ENCODE measurements at places on chromosomes 6 and 20.
A peak's percentile ranks its signal among the peaks of the same experiment; 100 is the strongest.

DNA sequence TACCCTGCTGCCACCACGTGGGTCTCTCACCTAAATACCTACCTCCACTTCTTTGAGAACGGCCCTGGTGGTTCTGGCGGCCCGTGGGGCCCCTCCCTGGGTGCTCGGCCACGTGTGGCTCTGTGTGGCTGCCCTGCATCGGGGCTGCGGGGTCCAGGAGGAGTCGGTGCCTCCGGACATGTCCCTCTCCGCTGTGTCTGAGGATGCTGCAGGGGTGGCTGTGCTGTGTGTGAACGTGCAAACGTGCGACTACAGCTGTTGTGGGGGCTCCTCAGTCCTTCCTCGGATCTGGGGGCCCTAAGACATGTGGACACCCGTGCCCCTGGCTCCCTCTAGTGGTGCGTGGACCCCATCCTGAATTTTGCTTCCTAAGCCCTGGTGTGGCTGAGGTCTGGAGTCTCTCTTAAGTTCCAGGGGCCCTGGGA is 691.8 kb downstream of the QKI start:
- no peak for DNase-seq

GRCh38 chr6:5672581-5673011 is 334.1 kb downstream of the NRN1 start:
- DNase-seq, result no peak

DNA sequence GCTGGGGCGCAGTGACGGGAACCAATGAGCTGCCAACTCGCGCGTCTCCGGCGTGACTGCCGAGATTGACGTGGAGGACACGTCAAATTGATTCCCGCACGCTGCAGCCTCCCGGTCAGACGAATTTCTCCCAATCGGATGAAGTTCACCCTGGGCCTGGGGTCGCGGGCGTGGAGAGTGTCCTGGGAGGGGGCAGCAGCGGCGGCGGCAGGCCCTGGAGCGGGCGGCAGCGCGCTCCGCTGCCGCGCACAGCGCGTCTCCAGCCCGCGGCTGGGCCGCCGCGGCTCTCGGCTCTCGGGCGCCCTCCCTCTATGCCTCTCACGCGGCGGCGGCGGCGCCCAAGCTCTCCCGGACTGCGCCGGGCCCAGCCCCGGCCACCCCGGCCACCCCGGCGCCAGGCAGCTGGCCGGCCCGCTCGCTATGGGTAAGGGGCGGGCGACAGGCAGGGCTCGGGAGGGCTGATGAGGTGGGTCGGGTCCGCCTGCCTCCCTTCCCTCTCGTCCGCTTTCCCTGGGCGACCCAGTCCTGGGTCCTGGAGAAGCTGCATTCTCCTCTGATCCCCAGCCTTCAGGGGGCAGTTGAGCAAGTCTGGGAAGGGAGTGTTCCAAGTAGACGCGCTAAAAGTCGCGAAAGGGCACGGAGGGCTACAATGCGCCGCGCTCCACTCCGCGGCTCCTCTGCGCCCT is at the start of gene PAX1:
Gene PAX1, plus strand, starts transcription at position 90 of the 686 bp plus-strand sequence. Its CDS starts 49 bp downstream, at position 139.
- DNase-seq, result no peak

DNA sequence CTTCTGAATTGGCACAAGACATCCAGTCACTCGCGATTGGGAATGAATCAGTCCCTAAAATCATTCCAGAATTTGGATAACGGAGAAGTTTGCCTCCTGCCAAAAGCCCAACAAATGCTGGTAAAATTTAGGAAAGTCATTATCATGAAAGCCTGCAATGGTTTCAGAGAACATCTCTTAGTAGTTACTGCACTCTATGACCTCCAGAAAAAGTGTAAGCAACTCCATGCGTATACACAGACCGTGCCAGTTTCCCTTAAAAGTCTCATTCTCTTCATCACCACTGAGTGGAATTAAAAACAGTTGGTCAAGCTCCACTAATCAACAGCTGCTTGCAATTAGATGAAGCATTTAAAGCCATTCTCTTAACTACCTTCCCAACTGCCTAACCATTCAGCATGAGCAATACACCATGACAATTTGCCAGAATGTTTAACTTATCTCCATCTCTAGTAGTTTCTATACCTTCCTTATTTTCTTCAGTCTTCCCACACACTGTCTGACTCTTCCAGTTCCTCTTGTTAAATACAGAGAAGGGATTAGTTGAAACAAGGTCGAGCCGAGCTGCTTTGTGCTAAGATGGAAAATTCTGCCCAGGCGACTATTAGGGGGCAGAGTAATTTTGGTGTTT is 183.6 kb upstream of the PRDM1 start:
- no peak for DNase-seq

DNA sequence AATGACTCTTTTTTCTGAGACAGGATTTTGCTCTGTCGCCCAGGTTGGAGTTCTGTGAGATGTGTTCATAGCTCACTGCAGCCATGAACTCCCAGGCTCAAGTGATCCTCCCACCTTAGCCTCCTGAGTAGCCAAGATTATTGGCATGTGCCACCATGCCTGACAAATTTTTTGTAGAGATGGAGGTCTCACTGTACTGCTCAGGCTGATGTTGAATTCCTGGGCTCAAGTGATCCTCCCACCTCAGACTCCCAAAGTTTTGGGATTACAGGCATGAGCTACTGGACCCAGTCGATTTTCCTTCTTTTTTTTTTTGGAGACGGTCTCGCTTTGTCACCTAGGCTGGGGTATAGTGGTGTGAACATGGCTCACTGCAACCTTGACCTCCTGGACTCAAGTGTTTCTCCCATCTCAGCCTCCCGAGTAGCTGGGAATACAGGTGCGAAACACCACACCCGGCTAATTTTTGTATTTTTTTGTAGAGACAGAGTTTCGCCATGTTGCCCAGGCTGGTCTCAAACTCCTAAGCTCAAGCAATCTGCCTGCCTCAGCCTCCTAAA is 24.3 kb downstream of the BCL2L1 start:
- DNase-seq, result no peak

- DNase-seq, result no peak
These were observed 113.6 kb downstream of the TRERF1 start for GRCh38 chr6:42337985-42338743.

DNA sequence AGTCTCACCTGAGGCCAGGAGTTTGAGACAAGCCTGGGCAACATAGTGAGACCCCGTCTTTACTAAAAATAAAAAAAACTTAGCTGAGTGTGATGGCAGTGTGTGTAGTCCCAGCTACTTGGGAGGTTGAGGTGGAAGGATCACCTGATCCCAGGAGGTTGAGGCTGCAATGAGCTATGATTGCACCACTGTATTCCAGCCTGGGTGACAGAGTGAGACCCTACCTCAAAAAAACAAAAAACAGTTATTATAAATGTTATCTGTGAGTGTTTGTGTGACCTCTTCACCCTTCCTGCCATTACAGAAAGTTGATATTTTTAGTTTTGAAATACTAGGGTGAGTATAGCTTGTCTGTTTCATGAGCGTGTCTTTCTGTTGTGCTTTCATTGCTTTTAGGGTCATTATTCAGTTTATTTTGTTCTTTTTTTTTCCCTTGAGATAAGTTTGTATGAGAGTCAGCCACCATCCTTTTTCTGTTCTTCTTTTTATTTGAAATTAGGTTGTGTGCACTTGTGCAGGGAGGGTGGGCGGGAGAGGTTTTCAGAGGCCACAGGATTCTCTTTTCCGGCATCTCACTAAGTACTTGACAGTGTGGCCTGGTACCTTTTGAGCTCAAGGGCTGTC is 26.2 kb downstream of the CDYL start:
- no peak for DNase-seq

- no peak for DNase-seq
These were observed 209.9 kb downstream of the LY86 start for GRCh38 chr6:6798448-6798860.

GRCh38 chr20:56380375-56380774 is 11.6 kb downstream of the AURKA start:
- no peak for DNase-seq

DNA sequence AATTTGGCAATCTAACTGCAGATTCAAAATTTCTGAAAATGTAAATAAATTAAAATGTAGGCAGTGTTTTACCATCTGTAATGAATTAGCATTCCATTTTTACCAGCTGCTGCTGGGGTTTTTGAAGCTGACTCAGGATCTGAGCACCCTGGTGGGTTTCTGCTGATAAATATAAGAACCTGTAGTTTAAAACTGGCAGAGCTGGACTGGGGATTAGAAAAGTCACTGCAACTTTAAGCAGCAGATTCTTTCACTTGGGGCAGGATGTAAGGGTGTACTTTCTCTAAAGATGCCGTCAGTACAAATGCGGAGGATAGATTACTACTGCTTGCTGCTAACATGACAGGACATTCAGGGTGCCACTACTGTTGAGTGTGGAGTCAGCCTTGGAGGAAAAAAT is 341.8 kb downstream of the CDKAL1 start:
- DNase-seq, result no peak

- DNase-seq, result no peak
These were observed 4.1 kb upstream of the SHLD1 start for GRCh38 chr20:5746064-5746463.

DNA sequence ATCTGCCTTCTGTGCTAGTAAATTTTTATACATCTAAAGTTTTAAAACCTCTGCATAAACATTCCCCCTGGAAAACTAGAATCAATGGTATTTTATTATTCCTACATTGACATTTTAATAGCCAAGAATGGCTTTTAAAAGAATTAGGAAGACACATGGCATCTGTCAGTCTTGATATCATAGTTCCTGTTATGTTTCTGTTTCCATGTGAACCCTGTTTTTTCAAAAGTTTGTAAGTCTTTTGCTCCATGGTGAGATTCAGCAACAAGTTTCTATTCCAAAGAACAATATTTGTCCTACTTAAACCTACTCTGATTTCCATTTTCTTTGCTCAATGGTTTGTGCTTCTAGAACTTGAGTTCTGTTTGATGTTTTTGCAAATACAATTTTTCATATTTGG is 95.2 kb downstream of the PLEKHG1 start:
- no peak for DNase-seq

GRCh38 chr6:87279196-87279595 is 43.2 kb upstream of the SMIM8 start:
- no peak for DNase-seq

GRCh38 chr20:17875106-17875980 is 93.3 kb downstream of the SNX5 start:
- DNase-seq, result no peak

DNA sequence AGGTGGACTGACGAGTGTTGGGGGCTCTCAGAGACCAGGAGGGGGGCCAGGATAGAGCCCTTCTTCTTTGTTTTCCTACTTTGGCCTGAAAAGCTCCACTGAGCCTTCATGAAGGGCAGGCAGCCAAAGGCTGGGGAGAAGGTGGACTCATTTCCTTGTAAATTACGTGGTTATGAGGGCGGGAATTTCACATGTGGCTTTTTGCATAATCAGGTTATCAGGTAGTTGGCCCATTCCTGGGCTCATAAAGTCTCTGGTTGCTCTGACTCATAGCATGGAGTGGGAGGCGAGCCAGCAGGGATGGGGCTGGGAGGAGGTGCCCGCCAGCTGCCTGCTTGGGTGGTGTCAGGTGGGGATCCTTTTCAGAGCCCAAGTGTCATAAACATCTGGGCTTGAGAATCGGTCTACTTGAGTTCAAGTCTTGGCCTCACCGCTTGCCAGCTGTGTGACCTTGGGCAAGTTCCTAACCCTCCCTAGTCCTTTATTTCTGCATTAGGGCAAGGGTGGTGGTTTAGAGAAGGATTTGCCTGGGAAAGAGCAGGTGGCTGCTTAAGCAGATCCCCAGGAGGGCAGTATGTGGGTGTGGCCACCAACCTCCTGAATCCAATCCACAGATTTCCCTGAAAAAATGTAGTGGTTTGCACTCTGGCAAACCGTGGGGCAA is 26.5 kb upstream of the RNF24 start:
- DNase-seq, result no peak

DNA sequence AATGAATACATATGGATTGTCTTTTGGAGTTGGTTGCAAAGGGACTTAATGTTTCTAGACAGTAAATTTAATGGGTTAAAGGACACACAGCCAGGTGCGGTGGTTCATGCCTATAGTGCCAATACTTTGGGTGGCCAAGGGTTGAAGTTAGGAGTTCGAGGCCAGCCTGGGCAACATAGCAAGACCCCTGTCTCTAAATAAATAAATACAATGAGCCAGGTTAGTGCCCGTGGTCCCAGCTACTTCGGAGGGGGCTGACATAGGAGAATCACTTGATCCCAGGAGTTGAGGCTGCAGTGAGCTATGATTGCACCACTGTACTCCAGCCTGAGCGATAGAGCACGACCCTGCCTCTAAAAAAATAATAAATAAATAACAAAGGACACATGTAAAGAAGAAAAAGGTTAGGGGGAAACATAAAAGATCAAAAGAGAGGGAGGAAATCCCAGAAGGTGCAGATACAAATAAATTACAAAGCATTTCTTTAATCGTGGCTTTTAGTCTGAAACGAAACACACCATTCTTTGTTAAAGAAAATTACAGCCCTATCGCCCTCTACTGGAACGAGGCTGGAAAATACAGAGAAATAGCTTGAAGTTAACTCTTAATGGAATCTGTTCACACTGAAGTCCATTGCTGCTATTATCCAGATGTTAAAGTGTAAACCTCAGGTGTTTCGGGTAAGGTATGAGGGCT is 42.6 kb upstream of the SCML4 start:
- no peak for DNase-seq

- no peak for DNase-seq
These were observed 231.6 kb downstream of the TBXT start for GRCh38 chr6:165936096-165936495.

DNA sequence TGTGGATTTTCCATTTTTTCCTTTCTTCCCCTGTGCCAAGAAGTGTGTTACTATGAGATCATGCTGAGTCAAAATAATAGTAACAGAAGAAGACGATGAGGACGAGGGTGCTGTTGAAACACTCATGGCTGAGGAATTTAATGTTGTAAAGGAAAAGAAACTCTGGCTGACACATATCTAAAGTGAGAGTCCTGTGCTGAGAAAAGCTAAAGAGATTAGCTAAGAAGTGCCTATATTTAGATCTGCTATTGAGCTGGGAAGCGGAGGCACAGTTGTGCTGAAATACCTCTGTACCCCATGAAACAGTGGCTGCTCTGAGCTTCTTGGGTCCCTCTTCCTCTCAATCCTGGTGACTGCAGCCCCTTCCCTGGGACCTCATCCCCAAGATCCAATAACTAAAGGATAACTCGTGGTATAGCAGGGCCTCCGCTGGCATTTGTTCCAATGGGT is 1.1 kb upstream of the SYTL3 start:
- no peak for DNase-seq

DNA sequence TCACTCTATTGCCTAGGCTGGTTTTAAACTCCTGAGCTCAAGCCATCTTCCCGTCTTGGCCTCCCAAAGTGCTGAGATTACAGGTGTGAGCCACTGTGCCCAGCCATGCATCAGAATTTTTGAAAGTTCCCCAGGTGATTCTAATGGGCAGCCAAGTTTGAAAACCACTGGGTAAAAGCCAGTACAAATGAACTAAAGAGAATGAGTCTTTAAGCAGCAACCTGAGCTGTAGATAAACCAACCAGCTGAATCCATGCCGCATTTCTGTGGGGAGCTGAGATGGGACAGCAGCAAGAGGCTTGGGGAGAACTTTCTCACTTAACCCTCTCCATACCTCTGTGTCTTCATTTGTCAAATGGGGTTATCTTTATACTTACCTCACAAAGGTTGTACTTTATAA is 67.5 kb downstream of the VEGFA start:
- DNase-seq, result no peak

GRCh38 chr20:16573001-16573965 is at the start of gene KIF16B:
Gene KIF16B, minus strand, starts transcription at chr20:16573448. Its CDS starts 173 bp downstream, at chr20:16573275.
- DNase-seq, result peak; percentile 70

- no peak for DNase-seq
These were observed 22.7 kb downstream of the NRSN1 start for GRCh38 chr6:24148684-24149083.
